CD4-positive, alpha-beta T cell treated with Interleukin-21 for 1 hour (primary cell): ENCODE measurements at places on chromosomes 3 and 15.

GRCh38 chr3:26997226-26997625 is 372.0 kb downstream of the NEK10 start:
- DNase-seq = no peak

DNA sequence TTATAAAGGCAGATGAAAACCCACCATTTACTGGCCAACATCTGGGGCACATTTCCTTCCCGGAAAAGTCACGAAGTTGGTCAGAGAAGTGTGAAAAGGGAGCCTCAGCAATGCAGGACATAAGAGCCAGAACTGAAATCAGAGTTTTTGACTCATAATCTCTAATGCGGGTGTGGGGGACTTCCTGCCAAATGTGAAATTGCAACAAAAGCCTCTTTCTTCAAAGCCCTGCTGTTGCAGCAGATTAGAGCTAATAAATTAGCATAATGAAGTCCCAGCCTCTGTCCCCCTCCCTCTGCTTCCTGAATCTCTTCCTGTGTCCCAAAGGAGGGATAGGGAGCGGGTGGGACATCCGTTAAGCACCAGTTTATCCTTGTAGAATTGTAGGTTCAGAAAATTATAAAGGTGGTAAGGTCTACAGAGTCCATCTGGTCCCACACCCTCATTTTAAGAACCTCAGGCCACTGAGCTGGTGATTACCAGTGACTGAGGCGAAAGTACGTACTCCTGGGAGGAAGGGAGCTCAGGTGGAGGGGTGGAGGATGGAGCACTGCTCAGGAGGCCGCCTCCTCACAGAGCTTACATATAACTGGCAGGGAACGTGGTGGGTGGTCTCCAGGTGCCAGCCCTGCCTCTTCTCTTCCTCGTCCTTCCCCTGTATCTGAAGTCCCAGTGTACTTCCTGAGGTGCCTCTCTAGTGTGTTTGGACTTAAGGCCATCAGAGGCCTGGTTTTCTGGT is 35.0 kb downstream of the ST6GAL1 start:
- no peak for DNase-seq

GRCh38 chr15:61337541-61337940 is 108.4 kb upstream of the RORA start:
- no peak for DNase-seq

- DNase-seq = peak; percentile 39
Measured at GRCh38 chr3:155805204-155805801, 775 bp downstream of the C3orf33 start.

- DNase-seq = no peak
Measured at GRCh38 chr15:24683736-24684135, 8.2 kb downstream of the NPAP1 start.
